ENCODE measurements at places on chromosomes 4 and X.
A peak's percentile ranks its signal among the peaks of the same experiment; 100 is the strongest.

DNA sequence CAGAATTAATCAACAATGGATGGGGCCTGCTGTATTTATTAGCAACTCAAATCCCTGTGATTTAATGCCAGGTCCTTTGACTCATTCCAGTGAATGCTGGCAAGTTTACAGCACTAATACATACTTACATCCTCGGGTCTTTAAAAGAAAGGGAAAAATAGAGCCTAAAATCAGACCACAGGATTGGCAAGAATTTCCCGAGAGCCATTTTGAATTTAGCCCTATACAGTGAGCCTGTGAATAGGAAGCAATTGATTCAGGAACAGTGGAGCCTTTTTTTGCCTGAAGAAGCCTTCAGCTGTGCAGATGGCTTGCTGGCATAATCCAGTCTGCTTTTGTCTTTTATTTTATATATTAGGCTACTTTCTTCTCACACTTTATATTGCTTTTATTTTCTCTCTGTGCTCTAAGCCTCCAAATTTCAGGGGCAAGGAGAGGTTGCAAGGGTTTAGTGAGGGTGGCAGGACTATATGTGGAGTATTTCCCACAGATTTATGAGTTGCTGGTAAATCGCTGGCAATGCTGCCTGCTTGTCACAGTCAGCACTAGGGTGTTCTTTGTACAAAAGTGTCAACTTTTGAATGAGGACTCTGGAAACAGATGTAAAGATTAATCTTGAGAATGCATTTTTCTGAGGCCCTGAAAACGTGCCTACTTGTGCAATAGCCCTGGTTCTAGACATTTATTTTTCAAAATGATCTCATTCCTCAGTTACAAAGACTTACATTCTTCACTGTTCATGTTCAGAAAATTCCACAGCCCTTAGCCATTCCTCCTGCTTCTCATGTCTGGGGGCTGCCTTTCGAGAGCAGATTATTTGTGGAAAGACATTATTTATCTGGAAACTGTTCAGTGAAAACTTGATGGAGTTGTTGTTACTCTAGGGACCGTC, 303.5 kb downstream of the SPRY1 start:
- no peak for DNase-seq

DNA sequence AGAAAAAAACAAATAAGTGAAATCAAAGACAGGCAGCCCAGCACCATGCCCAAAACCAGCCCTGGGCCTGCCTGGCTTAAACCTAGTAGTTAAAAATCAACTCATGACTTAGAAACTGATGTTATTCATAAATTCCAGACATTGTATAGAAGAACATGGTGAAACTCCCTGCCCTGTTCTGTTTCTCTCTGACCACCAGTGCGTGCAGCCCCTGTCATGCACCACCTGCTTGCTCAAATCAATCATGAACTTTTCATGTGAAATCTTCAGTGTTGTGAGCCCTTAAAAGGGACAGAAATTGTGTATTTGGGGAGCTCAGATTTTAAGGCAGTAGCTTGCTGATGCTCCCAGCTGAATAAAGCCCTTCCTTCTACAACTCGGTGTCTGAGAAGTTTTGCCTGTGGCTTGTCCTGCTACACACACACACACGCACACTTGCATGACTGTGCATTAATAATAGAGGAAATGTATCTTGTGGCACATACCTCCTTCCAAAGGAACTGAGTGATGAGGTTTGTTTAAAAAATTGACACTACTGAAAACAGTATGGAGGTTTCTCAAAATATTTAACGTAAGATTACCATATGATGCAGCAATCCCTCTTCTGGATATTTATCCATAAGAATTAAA, 39.2 kb upstream of the UGT2B7 start:
- DNase-seq: no peak

- no peak for DNase-seq
Observed at GRCh38 chr4:15729910-15730533, 27.2 kb downstream of the BST1 start.

DNA sequence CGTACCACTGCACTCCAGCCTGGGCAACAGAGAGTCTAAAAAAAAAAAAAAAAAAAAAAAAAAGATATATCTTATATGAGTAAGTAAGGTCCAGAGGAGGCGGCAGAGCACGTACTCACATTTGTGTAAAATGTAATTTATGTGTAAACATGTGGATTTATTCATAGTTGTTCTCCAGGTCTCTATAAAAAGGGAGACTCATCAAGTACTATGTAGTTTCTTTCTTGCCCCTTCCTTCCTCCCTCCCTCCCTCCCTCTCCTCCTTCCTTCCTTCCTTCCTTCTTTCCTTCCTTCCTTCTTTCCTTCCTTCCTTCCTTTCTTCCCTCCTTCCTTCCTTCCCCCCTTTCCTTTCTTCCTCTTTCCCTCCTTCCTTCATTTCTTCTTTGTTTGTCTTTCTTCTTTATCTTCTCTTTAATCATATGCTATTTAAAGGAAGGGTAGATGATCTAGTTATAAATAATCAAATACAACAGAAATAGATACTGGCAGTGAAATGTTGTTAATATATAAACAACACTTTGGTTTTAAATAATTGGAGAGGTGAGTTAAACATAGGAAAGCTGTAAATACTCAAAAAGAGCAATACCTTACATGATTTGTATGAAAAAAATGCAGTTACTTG, 344.8 kb downstream of the ANK2 start:
- no peak for DNase-seq

DNA sequence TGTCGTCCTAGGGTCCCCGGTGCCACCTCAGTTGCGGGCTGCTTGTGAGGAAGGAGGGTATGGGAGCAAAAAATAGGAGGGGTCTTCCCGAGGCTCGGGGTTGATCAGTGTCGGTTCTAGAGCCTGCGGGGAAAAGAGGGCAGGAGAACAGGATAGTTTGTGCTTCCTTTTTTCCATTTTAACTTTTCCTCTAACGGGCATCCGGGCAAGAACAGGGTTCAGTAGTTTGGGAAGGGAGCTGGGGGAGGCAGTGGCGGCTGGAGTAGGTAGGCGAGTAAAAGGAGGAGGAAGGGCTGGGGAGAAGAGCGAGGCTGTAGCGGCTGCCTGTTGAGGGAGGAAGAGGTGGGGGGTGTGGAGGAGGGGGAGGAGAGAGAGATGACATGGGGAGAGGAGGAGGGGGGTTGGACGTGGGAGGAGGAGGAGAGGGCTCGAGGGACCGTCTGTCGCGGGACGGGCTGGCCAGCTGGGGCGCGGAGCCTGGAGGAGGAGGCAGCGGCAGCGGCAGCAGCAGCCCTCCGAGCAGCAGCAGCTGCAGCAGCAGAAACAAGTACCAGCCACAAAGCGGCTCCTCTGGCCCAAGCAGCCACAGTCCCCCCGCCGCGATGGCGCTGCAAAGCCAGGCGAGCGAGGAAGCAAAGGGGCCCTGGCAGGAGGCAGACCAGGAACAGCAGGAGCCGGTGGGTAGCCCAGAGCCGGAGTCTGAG, at the start of gene SLC16A2:
Gene SLC16A2, plus strand, starts transcription at position 458 of the 704 bp plus-strand sequence. Its CDS starts 145 bp downstream, at position 603.
- peak; percentile 88 for DNase-seq

DNA sequence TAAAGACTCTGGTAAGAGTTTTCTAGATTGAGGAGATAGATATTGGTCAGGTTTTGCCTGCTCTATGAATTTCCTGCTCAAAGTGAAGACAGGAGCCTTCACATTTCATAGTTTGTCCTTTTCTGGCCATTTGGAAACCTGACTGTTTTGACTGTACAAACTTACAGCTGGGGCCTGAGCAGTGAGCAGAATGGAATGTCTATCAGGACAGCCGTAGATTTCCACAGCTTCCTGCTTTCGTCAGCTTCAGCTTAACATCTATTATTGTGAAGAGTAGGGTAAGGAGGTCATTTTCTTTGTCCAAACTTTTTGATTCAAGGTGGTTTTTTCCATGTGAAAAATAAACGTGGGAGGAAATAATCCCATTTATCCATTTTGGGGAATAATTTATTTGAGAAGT, 124.3 kb upstream of the DIPK2B start:
- DNase-seq: no peak

GRCh38 chr4:44983083-44983482, 256.7 kb upstream of the GNPDA2 start:
- DNase-seq: no peak
